ENCODE measurements at places on chromosomes 12 and 14.

DNA sequence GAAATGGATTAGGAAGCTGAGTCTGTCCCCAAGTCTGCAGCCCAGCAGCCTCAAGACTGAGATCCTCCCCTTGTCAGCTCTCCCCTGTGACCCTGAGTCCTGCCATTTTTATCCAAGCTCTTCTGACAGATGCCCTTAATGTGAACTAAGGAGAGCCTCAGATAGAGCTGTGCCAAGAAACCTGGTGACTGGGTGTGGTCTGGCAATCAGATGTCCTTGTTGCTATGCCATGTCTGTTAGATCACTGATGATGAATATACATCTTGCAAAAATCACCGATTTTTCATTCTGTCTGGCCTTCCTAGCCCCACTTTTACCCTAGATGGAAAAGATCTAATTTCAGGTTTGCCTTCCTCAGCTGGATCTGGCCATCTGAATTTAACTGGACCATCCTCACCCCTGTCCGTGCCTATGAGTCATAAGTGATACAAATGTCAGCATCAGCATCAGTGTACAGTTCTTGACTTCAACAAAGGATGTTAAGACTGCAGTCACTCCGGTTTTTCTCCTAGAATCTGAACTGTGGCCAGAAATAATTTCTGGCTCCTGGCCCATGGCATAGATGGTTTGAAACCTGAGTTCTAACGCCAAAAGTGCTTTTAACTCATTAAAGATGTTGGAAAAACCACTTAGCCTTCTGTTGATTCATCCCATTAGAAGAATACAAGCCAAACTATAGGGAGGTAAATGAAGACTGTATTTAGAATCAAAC, 61.2 kb upstream of the GRIP1 start:
- DNase-seq = no peak

GRCh38 chr14:99736603-99737371, 52.7 kb downstream of the CYP46A1 start:
- DNase-seq = no peak

DNA sequence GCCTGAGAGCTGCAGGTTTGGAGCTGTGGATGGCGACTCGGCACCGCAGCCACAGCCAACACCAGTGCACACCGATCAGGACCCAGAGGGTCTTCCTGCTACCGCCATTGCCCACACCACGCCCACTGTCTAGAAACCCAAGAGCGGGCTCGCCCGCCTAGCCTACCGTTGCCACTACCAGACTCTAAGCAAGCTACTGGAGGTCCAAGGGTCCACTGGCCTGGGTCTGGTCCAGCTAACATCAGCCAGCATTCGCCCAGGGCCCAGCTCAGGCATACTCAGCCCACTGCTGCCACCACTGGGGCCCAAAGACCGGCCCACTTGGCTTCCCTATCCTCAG, 30.5 kb upstream of the MON2 start:
- no peak for DNase-seq

DNA sequence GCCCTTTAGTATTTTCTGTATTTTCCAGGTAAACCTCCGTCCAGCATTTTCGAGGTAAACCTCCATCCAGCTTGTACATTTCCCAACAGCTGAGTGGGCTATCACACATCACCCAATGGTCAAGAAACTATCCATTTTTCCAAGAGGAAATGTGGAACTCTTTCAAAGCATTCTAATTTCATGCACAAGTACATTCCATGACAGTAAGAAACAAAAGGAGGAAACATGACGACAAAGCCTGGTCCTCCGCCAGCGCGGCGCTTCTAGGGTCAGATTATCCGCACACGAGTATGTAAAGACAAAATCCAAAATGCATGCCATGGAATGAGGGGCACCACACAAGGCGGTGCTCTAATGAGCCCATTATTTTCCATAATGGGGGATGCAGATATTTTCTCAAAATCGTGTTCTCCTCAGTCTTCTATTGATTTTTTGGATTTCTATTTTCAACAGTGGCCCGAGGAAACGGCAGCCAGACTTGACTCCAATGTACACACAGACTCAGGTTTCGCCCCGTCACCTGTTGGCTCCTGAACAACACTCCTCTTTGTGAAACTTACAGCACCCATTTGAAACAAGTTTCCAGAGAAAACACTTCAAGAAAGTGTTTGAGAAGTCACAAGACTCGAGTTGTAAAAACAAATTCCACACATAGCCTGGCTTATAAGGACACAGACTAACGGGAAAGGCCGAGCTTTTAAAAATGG, 107.4 kb downstream of the PRICKLE1 start:
- no peak for DNase-seq

DNA sequence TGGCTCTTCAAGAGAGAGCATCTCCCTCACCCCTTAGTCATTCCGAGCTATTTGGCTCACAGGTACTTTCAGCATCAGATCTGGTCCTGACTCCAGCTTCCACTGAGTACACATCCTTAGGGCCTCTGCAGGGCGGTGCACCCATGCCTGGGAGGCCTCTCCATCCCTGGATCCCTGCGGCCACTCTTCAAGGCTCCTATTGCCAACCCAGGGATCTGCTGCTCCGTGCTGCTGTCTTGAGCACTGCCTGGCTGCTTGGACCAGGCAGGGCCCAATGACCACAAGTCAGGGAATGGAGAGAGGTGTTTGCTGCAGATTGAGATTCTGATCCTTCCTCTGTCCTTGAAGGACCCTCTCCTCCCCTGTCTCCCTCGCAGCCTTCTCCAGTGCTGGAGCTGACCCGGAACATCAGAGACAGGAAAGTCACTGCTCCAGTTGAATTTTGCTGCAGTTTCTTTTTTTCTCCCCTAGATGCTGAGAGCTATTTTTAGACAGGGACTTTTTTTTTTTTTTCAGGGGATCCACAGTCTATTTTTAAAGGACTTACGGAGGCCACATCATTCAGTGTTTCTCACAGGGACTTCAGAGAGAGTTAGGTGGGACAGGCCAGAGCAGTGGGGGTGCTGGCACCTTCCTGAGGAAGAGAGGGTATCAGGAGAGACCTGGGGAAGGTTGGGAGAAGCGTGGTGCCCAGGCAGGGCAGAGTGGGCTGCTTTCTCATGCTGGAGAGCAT, 50.1 kb upstream of the KCNA1 start:
- no peak for DNase-seq

All from activated CD8-positive, alpha-beta memory T cell treated with anti-CD3 and anti-CD28 coated beads for 4 hours (primary cell).